ENCODE measurements at places on chromosomes 3 and 15.

DNA sequence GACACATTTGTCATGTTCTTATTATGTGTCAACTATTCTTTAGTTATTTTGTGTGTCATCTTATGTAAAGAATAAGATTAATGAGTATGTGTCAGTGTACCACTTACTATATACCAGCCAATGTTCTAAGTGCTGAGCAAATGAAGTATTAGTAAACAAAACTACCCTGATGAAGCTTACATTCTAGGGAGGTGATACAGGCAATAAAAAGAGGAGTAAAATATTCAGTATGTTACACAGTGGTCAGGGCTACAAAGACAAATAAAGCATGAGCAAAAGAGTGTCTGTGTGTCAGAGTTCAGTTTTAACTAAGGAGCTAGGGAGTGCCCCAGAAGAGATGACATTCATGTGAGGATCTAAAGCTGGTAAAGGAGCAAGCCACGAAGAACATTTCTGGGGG lies 79.1 kb downstream of the TRPC1 start:
- no peak for DNase-seq

- DNase-seq: no peak
These were observed 127.7 kb downstream of the ASB7 start for GRCh38 chr15:100730129-100730528.

DNA sequence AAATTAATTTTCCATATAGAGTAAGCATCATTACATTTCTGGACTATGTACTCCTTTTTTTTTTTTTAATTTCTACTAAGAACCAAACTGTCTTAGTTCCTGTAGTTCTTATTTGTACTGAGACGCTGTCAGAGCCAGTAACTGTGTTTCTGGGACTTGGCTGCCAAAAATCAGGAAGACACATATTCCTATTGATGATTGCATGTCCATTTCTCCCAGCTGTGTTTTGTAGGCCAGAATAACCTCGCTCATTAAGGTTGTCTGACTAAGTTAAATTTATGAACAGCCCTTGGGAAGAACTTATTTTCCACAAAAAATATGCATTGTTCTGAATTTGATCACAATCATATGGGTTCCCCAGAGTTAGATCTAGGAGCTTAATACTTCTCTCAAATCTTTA lies 29.5 kb downstream of the PLSCR5 start:
- no peak for DNase-seq

- DNase-seq: no peak
These were observed 18.7 kb downstream of the TMF1 start for GRCh38 chr3:69033470-69033869.

DNA sequence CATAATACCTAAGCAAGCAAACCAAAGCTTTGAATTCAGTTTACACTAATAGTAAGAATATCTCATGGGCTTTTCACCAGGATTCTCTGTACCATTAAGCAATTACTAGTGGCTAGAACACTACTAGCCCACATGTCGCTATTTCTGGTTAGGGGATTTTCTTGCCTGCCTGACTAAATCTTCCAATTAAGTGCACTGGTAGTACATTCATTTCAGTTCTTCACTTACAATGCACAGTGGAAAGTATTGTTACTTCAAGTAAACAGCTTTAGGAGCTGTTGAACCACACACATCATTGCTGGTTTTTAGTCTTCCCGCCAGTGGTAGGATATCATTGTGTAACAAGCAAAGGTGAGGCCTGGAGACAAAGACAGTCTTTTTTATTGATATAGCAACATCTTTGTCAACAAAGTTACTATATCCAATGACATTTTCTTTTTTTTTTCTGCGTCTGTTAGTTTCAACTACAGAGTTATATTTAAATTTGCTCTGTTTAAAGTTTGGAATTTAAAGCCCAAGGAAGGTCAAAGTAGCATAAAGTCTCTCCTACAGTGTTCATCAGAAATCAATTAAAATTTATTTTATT lies 826.8 kb upstream of the NR2F2 start:
- no peak for DNase-seq

DNA sequence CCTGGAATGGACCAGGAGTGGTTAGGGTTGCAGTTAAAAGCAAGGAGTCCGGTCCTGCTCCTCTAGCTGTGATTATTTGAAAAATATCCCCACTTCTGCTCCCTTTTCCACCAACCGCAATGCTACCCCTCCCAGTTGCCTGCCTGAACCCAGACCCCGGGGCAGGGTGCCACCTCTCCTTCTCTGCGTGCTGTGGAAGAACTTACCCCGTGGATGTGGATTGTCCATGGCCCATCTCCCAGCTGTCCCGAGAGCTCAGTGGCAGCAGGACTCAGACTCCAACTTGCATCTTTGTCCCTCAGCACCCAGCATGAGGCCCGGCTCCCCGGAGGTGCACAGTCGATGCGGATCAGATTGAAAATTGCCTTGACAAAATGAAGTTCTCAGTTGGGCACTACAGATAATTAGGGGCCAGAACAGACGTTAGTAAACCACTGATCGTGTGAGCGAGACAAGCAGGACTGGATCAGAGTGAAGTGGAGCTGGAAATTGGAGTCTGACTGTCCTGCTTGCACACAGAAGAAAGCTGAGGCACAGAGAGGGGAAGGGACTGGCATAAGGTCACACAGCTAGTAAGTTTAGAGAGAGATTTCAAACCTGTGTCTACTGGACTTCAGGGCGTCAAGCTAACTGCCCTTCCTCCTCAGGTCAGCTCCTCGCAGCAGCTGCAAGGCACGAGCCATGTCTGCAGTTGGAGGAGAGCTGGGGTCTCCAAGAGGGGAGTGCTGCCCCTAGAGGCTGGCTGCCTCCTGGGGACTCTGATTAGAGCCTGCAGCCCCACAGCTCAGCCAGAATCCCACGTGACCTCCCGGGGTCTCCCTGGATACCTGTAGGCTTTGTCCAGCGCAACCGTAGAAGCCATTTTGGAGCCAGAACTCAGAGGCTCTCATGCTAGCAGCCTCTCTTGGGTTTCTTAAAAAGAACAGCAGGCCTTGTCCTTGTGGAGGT lies 14.7 kb downstream of the SLC6A1 start:
- DNase-seq: no peak

GRCh38 chr3:194224471-194225417 lies 88.8 kb downstream of the HES1 start:
- DNase-seq: no peak

DNA sequence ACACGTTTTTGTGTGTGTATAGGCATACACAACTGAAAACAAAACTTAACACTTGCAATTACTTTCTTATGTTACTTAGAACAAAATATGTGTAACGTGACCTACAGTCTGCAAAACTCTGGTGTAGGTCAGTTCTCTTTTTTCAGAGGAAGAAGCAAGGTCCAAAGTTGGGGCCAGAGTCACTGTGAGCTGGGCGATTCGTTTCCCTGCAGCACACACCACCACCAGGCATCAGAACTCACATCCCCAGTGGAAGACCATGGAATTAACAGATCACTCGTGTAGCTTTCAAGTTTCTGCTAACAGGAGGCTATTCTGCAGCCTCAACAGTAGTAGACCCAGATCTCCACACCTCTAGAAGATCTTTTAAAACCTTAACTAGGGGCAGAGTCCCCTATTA lies 25.8 kb downstream of the ANP32A start:
- no peak for DNase-seq

DNA sequence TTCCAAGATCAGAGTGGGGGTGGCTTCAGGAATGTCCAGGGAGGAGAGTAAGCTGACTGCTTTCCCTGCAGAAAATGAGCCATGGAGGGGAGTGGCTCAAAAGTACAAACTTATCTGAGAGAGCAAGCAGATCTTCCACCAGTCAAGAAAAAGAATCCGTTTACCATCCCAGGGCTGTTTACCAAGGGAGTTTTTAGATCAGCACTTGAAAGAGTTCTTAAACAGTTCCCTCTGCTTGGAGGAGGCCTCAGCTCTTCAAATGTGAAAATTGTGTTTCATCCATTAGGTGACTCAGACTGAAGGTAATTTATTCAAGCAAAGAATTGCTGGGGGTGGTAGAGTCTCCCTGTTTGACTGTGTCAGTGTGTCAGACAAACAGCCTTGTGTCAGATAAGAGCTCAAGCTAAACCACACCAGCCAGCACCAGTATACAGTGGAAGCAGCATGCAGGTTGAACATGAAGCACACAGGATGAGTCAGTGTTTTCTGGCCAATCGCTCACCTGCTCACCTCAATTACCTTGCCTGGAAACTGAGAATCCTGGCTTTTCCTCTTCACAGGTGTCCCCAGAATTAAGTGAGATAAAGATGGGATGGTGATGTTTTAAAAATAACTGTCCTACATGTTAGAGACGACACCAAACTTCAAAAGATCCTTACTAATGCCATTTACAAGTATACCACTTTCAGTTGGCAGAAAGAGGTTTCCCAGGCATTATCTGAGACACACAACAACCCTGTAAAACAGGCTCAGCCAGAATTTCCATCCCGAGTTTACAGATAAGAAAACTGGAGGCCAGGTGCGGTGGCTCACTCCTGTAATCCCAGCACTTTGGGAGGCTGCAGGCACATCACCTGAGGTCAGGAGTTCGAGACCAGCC lies 21.7 kb downstream of the SH3BP5 start:
- DNase-seq: no peak

GRCh38 chr3:99199021-99199420 lies 297.5 kb upstream of the DCBLD2 start:
- DNase-seq: no peak

GRCh38 chr15:92848852-92849598 lies 51.1 kb upstream of the CHD2 start:
- no peak for DNase-seq

- DNase-seq: no peak
These were observed 104.7 kb downstream of the UNC13C start for GRCh38 chr15:54082836-54083492.

GRCh38 chr15:98113327-98113726 lies 152.8 kb downstream of the ARRDC4 start:
- peak; percentile 63 for DNase-seq

GRCh38 chr3:48716508-48716981 lies 476 bp downstream of the IP6K2 start:
- no peak for DNase-seq

DNA sequence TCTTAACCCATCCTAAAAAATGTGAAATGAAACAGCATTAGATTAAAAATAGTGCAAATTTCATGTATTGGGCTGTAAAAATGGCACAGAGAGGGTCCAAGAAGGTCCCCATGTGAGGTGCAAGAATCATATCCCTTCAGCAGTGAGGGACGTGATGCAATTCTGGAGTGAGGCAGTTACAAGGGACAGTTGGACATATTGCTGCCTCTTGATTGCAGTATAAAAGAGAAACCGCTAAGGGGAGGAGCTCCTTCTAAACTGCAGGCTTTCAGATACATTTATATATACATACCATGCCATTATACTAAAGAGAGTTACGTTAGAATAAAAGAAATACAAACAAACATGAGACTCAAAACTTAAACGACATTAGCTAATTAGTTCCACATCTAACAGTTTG lies 304.2 kb upstream of the CTNNB1 start:
- no peak for DNase-seq

DNA sequence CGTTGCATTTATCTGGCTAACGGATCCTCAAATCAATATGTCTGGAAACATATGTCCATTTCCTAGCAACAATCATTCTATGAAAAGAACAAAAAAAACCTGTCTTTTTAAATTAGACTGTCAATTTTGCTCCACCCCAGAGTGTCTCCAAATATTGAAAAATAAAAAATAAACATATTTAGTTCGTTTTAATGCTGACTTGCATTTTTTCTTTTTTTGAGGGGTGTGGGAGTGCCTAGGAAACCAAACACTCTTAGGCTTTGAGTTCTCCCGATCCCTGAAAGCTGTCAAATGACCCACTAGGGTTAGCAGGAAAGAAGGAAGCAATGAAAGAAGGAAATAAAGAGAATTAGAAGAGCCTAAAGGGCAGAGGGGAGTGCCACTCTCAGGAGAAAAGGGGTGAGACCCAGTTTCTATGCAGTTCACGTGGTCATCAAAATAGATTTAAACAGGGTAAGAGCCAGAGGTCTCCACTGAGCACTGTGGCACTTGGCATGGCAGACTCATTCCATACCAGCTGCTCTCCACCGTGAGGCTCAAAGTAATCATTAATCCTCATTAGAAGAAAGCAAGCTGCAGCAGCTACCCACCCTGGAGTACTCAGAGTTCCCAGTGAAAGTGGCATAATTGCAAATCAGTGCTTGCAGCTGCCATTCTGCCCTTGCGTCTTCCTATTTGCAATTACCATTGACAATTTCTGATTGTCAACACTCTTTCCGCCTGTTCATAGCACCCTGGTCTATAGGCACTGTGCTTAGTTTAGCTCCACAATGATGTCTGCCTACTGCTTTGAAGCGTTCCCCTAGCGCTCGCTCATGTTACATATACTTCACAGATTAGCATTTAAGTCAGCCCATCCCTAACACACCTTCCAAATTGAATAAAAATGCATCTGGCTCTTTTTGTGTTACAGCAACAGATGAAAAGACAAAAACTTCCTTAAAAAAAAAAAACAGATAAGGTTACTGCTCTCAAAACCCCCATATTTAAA lies 32.3 kb downstream of the PDZRN3 start:
- no peak for DNase-seq

- DNase-seq: no peak
These were observed 37.7 kb downstream of the CCR4 start for GRCh38 chr3:32989171-32989570.

- DNase-seq: no peak
These were observed at the start of gene MST1R for GRCh38 chr3:49903451-49904424. Gene MST1R, minus strand, starts transcription at chr3:49903873. Its CDS starts 264 bp downstream, at chr3:49903609.

DNA sequence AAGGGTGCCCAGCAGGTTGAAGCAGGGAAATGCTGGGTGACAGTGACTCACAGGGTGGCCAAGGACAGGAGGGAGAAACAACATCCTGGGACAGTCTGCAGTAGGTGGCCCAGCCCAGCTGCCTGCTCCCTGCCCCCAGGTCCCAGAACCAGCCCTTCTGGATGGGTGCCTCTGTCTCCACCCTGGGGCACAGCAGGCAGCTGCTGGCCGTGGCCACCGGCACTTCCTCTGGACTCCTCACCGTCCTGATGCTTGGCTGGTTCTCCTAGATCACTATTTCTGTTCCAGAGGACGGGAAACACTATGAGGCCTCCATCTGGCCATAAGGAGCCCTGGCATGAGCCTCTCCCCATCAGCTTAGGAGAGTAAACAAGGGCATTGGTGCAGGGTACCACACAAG lies 258.9 kb downstream of the XXYLT1 start:
- DNase-seq: no peak

Measured in left renal pelvis (tissue), 4 donors.